ENCODE measurements at places on chromosomes 1 and 21. TPM values are rescaled to one million over a fixed set of nuclear protein-coding genes. Genes with fewer than 3 reads are reported as not detected.

Gene AXDND1
- 1.1 TPM for total RNA-seq

Gene TRIM46
- total RNA-seq = 1.5 TPM

Gene IL19
- total RNA-seq = not detected

Gene CFHR1
- 0.19 TPM for total RNA-seq

Gene SELL
- total RNA-seq = 1.1 TPM

Gene AMIGO1
- total RNA-seq = 0.58 TPM

Gene ARHGEF2
- total RNA-seq = 111 TPM

Gene ELOVL1
- 69.6 TPM for total RNA-seq

Gene CBR1
- 104 TPM for total RNA-seq
